Gastrocnemius medialis (tissue), 4 donors: ENCODE measurements at places on chromosomes 6 and 20. TPM values are rescaled to one million over a fixed set of nuclear protein-coding genes. Genes with fewer than 3 reads are reported as not detected.

DNA sequence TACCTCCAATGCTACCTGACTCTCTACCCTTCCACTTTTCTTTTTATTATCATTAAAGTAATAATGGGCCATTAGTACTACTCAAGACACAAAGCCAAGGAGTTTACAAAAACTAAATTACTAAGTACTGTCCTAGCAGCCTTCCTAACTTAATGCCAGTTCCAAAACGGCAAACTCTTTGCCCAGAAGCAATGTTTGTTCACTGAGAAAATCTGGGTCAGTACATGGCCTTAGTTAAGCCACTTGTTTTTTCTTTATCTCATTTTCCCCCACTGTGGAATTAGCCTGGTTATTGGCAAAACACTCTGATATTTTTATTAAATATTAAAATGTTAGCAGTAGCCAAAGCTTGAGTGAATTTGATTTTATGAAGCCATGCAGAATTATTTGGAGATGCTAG is 242.4 kb downstream of the KCNQ5 start:
- DNase-seq = no peak
- peaks cover 48% of the 10 kb centered on the region for H3K4me1 ChIP-seq
- H3K36me3 ChIP-seq = no peaks in the 10 kb centered on the region
- no peaks in the 10 kb centered on the region for H3K27me3 ChIP-seq

Gene SPATS1
- not detected for total RNA-seq

DNA sequence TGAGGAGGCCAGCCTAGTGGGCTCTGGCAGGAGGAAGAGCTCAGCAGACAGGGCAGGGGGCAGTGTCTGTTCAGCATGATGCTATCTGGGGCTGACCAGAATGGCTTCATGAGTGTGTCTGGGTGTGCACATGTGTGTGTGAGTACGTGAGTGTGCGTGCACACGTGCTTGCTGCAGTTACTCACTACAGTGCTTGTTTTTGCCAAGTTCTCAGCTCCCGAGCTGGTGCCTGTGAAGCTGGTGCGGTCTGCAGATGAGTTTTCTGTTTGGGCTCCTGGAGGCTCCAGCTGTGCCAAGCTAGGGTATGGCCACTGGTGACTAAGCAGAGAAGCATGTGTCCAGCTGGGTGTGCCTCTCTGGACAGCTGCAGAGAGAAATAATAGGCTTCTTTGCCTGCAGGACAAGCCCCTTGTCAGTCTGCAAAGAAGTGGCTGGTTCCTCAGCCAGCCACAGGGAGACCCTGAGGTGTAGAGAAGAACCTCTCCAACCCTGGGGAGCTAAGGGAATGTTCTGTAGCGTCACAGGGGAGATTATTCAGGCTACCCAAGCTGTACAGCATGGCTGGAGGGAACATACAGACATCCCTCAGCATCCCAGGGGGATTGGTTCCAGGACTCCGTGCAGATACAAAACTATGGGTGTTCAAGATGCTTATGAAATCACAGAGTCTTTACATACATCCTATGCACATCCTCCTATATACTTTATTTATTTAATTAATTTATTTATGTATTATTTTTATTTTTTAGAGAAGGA is 40.2 kb upstream of the FAM50B start:
- peak overlapping the region; percentile 23 for H3K27ac ChIP-seq
- peaks cover 31% of the 10 kb centered on the region for H3K4me1 ChIP-seq
- H3K36me3 ChIP-seq = no peaks in the 10 kb centered on the region
- no peak overlapping the region for H3K4me3 ChIP-seq

DNA sequence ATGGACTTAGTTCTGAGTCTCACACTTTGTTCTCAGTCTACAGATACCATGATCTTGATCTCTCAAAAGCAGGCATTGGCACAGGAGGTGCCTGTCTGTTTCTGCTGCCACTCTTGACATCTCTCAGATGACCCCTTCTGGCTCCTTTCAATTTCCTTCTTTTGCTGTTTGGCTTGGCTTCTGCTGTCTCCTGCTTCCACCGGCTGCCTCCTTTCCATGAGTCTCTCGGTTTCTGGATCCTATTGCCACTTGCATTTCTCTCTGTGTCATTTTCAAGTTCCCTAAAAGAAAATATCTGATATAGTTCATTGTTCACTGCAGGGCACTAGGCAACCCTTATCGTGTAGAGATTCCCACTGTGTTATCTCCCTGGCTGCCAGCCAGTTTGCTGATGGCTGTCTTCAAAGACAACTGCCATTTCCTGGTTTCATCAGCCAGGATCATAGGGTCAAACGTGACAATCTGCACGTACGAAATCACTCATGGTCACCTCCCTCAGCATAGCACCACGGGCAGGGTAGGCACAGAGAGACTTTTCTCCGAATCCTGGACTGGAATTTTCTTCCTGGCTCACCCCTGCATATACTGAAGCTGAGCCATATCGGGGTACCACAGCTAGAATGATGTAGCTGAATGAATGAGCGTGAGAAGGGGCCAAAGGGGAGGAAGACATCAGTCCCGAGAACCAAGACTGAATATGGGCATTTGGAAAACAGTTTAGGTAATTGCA is 144.6 kb upstream of the TMEM170B start:
- no peaks in the 10 kb centered on the region for H3K36me3 ChIP-seq
- H3K4me3 ChIP-seq = no peak overlapping the region
- peak overlapping the region; percentile 30 for H3K27ac ChIP-seq
- no peaks in the 10 kb centered on the region for H3K27me3 ChIP-seq
- DNase-seq = peak; percentile 27

DNA sequence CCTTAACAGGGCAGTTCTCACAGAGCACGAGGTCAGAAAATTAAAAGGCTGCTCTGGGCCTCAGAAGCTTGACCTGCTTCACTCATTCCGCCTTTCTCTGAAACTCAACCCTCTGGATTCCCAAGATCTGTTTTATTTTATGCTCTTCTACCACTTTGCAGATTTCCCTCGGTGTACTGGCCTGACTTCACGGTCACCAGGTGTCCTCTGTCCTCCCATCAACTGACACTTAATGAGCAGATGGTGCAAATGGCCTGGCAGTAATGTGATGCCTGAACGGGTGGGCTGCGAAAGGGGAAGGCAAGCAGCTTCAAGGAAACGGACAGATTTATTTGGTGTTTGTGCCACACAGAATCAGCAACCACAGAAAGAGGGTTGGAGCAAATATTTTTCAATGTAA is 169.7 kb upstream of the TFAP2D start:
- H3K27me3 ChIP-seq = no peaks in the 10 kb centered on the region
- H3K4me3 ChIP-seq = no peak overlapping the region

DNA sequence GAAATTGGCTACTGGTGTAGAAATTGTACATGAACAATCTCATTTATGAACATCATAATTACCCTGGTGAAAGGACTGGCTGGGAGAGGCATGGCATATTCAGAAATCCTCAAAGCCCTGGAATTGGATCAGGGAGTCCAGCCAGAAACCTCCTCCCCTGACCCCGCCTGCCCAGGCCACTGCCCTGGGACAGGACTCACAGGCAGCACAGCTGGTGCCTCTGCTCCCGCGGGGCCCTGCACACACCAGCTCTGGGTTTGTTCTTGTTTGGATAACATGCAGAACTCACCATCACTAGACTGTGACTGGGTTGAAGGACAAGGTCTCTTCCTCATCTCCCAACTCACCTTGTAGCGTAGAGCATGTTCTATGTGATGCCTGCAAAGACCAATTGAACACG is 56.2 kb downstream of the AGPAT4 start:
- H3K4me3 ChIP-seq = no peak overlapping the region
- H3K36me3 ChIP-seq = no peaks in the 10 kb centered on the region
- no peak for DNase-seq
- no peak overlapping the region for H3K27ac ChIP-seq
- no peaks in the 10 kb centered on the region for H3K27me3 ChIP-seq

Gene FHL5
- total RNA-seq = 11.6 TPM

DNA sequence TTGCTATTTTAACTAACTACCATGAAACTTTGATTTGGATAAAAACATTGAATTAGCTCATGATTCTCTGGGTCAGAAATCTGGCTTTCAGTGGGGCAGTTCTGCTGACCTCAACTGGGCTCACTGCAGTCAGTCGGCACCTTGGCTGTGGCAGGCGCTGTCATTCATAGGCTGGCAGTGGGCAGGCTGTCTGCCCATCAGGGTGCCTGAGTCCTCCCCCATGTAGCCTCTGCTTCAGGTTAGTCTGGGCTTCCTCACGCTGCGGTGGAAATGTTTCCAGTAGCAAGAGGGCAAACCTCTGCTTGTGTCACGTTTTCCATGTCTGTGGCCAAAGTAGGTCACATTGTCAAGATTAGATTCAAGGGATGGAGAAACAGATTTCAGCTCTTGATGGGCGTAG is 251.0 kb upstream of the TCF21 start:
- H3K27me3 ChIP-seq = no peaks in the 10 kb centered on the region
- no peaks in the 10 kb centered on the region for H3K36me3 ChIP-seq
- H3K4me1 ChIP-seq = no peaks in the 10 kb centered on the region
- H3K4me3 ChIP-seq = no peak overlapping the region

- H3K4me3 ChIP-seq = no peak overlapping the region
- H3K36me3 ChIP-seq = no peaks in the 10 kb centered on the region
- no peak overlapping the region for H3K27ac ChIP-seq
- H3K27me3 ChIP-seq = no peaks in the 10 kb centered on the region
Observed at GRCh38 chr6:159376516-159377158, 207.4 kb downstream of the FNDC1 start.

- no peak for DNase-seq
- no peaks in the 10 kb centered on the region for H3K27me3 ChIP-seq
- H3K36me3 ChIP-seq = no peaks in the 10 kb centered on the region
- peak overlapping the region; percentile 90 for H3K27ac ChIP-seq
- peak overlapping the region; percentile 79 for H3K4me3 ChIP-seq
- peaks cover 29% of the 10 kb centered on the region for H3K4me1 ChIP-seq
Observed at GRCh38 chr6:33426590-33427511, 7.0 kb downstream of the SYNGAP1 start.

Gene PLN
- 278 TPM for total RNA-seq

Gene TREM1
- total RNA-seq = 2.6 TPM

Gene PSMA7
- 1,338 TPM for total RNA-seq

- no peaks in the 10 kb centered on the region for H3K4me1 ChIP-seq
- peaks cover 22% of the 10 kb centered on the region for H3K27me3 ChIP-seq
- no peak overlapping the region for H3K4me3 ChIP-seq
- no peak for DNase-seq
Observed at GRCh38 chr20:46657137-46657536, 5.9 kb upstream of the SLC13A3 start.

Gene TMEM170B
- total RNA-seq = 10.1 TPM

Gene SYNCRIP
- total RNA-seq = 43.0 TPM
